ENCODE measurements at places on chromosomes 7 and 10. TPM values are rescaled to one million over a fixed set of nuclear protein-coding genes. Genes with fewer than 3 reads are reported as not detected.

Gene ACTL6B
- not detected for polyA plus RNA-seq

DNA sequence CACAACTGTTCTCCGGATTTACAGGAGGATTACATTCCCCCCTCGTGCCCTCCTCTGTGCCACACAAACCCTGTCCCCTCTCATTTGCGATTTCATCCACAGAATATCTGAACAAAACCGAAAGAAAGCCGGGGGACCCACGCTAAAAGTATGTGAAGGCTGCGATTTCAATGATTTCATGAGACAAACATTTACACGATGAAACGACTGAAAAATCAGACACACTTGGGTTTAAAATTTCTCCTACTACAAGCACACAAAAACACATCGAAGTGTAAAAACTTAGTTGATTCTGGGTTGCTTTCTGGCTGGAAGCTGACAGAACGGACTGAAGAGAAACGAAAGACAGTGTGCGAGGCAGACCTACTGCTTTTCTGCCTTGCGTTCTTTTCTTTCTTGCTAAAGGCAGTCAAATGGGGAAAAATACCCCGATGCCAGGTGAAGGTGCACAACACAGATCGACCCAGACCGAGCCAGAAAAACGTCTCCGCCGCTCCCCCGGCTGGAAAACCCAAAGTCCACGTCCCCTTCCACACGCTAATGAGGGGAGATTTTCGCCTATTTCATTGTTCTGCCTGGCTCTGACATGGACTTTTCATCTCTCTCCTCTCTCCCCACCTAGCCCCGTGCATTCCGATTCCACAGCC lies 1.2 kb downstream of the HIPK2 start:
- no peak for DNase-seq

DNA sequence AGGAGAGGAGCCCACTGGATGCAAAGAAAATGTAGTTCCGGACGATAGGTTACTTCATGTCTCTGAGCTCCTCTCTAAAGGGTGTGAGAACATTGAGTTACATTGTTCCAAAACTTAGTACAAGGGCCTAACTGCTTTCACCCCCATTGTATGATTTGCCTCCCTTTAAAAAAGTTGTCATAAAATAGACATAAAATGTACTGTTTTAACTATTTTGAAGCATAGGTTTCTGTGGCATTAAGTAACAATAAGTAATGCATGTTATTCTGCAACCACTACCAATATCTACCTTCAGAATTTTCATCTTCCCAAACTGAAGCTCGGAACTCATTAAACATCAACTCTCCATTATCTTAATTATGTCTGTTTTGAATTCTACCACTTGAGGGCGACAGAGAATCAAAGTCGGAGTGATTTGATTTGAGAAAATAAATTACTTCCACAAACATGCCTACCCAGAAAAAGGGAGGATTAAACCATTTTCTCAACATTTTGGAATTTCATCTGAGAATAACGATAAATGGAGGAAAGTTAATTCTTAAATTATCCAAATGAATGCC lies 2.7 kb downstream of the IGFBP1 start:
- no peak for DNase-seq

DNA sequence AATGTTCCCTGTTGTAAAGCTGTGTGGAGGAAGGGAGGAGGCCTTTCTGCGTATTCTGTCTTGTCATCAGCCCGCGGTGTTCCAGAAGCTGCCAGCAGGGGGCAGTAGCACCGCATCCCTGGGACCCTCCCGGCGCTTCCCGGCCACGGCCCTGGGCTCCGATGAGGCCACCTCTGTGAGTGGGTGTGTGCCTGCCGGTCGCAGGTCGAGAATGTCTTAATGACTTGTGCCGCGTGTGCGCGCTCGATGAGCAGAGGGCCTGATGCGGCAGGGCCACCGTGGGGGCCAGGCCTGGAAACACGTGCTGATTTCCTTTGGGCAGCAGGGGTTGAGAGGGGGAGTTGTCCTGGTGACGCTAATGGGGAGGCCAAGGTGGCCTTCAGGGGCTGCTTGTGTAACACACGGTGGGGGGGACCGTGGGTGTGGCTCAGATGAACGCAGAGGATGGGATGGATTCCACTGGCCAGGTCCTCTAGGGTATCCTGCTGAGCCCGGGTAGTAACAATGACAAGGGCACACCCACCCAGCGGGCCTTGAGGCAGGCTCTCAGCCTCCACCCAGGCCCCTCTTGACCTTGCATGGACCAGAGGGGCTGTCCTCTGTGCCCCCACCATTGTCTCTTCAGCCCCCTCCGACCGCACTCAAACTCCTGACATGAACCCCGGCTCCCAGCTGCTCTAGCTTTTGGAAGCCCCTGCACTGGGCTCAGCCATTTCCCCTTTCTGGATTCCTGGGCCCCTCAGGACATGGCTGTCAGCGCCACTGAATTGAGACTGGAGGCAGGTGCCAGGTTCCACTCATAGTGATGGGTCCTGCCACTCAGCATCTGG lies 135.9 kb upstream of the PODXL start:
- peak; percentile 59 for DNase-seq

GRCh38 chr7:142854372-142855113 lies at the start of gene EPHB6:
Gene EPHB6, plus strand, starts transcription at chr7:142855076. Its CDS starts 8,152 bp downstream, at chr7:142863228.
- DNase-seq, result peak; percentile 65

- DNase-seq, result no peak
Observed at GRCh38 chr7:12864470-12865046, 177.1 kb downstream of the ARL4A start.

GRCh38 chr7:154865984-154866685 lies 136.8 kb downstream of the PAXIP1 start:
- DNase-seq, result no peak

GRCh38 chr7:1054438-1054837 lies 10.1 kb downstream of the GPR146 start:
- no peak for DNase-seq

- DNase-seq, result no peak
Observed at GRCh38 chr10:35896001-35896400, 253.9 kb upstream of the FZD8 start.

GRCh38 chr10:28879875-28880682 lies 202.8 kb downstream of the BAMBI start:
- no peak for DNase-seq

- DNase-seq, result no peak
Observed at GRCh38 chr10:64234489-64234888, 713.3 kb downstream of the REEP3 start.

DNA sequence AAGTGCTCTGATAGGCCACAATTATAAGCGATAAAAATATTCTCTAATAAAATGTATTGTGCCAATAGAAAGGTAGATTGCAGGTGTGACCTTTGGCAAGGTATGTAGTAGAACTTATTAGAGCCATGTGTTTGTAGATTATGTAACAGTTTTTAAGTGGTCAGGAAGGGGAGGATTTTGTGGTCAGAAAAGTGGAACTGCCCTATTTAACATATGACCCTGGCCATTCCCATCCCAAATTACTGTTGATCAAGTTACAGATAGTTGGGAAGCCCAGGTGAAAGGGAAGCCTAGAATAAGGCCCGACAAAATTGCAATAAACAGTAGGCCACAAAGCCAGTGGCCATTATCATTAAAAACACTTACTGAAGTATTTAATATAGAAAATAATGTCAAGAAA lies 89.2 kb downstream of the SPAG6 start:
- no peak for DNase-seq

GRCh38 chr10:21515361-21516241 lies 9.9 kb downstream of the SKIDA1 start:
- DNase-seq, result no peak

DNA sequence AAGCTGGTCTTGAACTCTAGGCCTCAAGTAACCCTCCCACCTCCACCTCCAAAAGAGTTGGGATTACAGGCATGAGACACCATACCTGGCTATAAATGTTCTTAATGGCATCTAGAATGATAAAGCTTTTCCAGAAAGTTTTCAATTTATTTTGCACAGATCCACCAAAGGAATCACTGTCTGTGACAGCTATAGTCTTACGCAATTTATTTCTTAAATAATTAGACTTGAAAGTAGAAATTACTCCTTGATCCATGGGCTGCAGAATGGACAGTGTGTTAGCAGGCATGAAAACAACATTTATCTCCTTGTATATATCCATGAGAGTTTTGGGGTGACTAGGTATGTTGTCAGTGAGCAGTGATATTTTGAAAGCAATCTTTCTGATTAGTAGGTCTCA lies 33.8 kb downstream of the GALNT11 start:
- DNase-seq, result no peak

Gene ATG9B
- 3.0 TPM for polyA plus RNA-seq

Gene RBP3
- 0.10 TPM for polyA plus RNA-seq

DNA sequence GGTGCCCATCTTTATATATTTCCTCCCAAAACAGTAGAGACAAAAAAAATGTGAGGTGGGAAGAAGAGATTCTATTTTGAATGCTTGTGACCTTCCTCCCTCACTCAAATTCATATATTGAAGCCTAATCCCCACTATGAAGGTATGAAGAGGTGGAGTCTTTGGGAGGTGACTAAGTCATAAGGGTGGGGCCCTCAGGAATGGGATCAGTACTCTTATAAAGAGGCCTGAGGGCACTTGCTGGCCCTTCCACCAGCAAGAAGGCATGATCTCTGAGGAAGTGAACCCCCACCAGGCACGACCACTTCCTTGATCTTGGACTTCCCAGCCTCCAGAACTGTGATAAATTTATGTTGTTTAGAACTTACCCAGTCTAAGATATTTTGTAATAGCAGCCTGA lies 517.2 kb upstream of the CNTNAP2 start:
- no peak for DNase-seq

Gene FAM149B1
- 61.6 TPM for polyA plus RNA-seq

DNA sequence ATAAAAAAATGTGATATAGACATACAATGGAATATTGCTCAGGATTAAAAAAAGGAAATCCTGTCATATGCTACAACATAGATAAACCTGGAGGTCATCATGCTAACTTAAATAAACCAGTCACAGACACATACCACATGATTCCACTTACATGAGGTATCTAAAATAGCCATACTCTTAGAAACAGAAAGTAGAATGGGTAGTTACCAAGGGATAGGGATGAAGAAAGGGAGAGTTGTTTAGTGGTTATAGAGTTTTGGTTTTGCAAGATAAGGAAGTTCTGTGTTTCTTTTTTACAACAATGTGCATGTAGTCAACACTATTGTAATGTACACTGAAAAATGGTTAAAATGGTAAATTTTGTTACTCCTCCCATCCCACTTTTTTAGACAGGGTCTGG lies 30.5 kb downstream of the BICC1 start:
- DNase-seq, result no peak

GRCh38 chr7:1806354-1806753 lies 136.3 kb downstream of the ELFN1 start:
- DNase-seq, result no peak

- DNase-seq, result no peak
Observed at GRCh38 chr10:62858364-62858763, 42.2 kb upstream of the EGR2 start.

DNA sequence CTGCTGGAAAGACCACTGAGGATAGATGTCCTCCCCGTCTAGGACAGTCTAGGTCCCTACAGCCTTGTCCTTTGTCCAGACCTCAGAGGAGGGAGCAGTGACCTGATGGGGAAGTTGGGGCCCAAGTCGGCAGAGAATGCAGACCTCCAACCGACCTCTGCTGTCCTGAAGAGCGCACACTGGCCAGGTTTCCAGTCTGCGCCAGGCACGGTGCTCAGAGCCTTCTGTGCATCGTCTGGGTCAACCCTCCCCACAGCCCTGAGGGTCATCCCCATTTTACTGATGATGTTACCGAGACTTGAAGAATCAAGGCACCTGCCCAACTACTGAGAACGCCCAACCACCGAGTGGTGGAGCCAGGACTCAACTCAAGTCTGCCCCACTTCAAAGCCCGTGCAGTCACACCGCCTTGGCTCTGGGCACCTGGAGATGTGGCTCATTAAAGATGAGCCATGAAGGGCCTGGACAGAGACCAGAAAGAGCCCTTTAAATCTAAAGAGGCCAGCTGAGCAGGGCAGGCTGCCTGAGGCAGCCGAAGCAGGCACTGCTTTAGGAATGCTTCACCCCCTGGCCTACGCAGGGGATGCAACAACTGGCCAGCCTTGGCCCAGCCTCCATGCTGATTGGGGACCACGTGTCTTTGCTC lies 4.4 kb downstream of the ITPRIP start:
- no peak for DNase-seq

Gene IFIT3
- 14.2 TPM for polyA plus RNA-seq

Gene MUC3A
- polyA plus RNA-seq, result 1.2 TPM

DNA sequence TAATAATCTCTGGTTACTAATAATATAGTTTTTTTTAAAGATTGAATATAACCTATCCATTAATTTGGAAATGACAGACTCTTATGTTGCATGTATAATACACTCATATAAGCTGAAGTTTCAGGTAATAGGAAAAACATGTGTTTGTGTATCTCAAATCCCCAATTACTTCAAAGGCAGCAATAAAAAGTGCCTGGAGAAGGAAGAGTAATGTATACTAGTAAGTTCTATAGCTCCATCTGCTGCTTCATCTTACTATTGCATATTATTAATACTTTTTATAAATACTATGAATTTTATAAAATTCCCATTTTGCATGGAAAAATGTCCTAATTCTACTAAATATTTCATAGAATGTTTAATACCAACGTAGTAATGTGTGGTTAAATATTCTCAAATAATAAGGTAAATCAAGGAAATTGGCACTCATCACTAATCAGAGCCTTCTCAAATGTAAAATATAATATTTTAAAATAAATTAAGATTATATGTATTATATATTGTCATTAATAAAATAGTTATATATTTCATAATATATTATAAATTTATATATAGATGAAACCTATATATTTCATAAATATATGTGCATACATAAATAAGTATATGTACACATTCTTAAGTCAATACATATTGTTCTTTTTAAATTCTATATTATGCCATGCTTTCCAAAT lies 311.9 kb downstream of the HGF start:
- peak; percentile 17 for DNase-seq

GRCh38 chr7:158325530-158326381 lies 261.9 kb downstream of the PTPRN2 start:
- peak; percentile 52 for DNase-seq

Gene ZNHIT1
- 55.8 TPM for polyA plus RNA-seq
